ENCODE measurements at places on chromosomes 3 and 15.

DNA sequence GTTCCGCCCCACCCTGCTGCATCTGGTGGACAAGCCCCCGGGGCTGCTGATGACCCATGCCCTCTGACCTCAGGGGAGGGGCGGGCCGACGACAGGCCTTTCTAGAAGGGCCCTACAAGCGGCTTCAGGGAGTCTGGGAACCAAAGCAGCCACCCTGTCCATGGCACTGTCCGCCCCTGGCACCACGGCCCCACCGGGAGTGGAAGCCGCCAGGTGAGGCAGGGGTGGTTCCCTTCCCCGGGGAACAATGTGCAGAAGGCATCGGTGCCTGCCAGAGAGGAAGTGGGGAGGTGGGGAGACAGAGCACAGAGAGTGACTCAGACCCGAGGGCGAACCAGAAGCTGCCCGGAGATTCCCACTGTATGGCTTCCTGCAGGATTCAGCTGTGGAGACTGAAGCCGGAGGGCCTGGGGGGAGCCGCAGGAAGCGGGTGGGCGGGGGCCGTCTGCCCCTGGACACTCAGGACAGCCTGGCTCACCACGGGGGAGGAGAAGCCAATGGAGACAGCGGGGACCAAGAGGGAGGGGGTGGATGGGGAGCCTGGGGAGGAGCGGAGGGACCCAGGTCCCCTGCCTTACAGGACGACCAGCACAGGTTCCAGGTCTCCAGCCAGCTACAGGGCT lies 134.0 kb downstream of the TPRA1 start:
- no peak for DNase-seq

GRCh38 chr3:101809178-101810021 lies 30.4 kb downstream of the NXPE3 start:
- peak; percentile 79 for DNase-seq

- no peak for DNase-seq
These were observed 8.8 kb downstream of the KLF15 start for GRCh38 chr3:126348308-126348920.

- no peak for DNase-seq
These were observed 27.8 kb downstream of the IFT80 start for GRCh38 chr3:160370987-160371857.

GRCh38 chr15:57509126-57509525 lies 82.6 kb upstream of the MYZAP start:
- DNase-seq: no peak

DNA sequence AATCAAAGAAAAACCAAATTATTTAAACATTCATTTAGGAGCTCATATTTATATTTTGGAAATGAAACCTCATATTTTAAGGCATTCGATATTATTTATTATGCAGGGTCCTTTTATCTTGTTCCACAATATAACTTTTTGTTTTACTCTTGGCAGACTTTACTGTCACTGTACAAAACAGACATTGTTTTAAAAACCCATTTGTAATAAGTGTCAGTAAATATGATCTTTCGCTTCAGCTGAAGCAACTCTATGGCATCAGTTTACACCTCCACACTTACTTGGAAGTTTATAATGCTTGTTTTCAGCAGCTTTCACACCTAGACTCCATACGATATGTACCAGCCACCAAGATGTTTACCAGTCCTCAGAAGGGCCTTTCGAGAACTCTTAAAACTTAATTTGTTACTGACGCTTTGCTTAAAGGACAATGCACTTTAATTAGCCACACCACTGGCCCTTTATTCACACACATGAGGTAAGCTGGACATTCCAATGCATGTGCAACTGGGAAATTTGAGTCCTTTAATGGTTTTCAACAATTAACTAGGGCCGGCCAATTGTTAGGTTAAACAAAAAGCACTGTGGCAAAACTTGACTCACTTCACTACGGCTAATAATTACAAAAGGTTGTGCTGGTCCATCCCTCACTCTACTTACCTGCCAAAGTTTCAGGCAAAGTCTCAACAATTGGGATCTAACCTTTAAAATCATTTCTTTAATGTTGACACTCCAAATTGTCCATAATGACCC lies 16.7 kb downstream of the WWTR1 start:
- no peak for DNase-seq

DNA sequence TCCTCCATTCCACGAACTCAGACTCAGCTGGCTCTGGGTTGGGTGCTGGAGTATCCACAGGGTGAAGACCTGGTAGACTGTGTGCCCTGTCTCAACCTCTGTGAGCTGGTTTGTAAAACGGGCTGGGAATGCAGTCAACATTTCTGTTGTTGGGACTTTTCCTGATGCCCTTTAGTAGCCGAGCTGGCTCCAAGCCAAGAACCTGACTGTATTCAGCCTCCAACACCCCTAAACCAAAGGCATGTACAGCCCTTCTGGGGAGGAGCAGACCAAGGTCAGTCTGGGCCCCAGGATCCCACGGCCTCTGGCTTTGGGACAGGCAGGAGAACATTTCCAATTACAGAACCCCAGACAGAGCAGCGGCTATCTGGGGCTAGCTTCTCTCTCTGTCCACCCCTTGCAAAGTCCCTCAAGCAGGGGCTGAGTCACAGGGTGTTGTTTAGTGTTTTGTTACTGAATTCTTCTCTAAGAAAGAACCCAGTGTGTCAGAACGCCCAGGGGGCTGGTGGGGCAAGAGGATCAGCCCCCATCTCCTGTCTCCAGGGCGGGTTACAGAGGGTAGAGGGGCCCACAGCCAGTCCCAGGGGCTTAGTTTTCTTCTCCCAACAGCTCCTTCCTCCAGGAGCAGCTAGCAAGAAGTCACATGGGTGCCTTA lies 56.8 kb upstream of the SLC6A6 start:
- DNase-seq: no peak

GRCh38 chr15:58873267-58873666 lies 60.2 kb downstream of the SLTM start:
- no peak for DNase-seq

- DNase-seq: peak; percentile 18
These were observed 35.4 kb downstream of the ZMAT3 start for GRCh38 chr3:179036226-179036625.

- DNase-seq: peak; percentile 76
These were observed 253.0 kb upstream of the RASGRP1 start for GRCh38 chr15:38817427-38818156.

- DNase-seq: no peak
These were observed 6.3 kb downstream of the PDZRN3 start for GRCh38 chr3:73618461-73618860.

- no peak for DNase-seq
These were observed 6.8 kb downstream of the VILL start for GRCh38 chr3:37997342-37997741.

- no peak for DNase-seq
These were observed 22.5 kb downstream of the ANXA2 start for GRCh38 chr15:60375306-60375705.

DNA sequence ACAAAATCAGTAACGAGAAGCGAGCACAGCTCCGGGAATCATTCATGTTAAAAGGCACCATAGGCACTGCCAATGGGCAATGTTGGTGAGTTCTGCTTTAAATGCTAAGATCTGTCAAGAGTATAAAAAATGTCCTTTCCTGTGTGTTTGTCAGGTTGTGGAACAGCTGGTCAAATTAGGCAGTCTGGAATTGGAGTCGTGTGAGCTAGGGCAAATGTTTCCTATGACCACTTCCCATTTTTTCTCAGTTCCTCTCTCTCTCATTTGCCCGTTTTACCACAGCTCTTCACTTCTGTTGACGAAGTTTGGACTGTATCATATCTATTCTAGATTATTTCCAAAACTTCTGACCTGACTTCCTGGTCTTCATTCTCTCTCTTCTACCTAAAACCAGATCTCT lies 60.8 kb upstream of the GOLIM4 start:
- DNase-seq: peak; percentile 71

DNA sequence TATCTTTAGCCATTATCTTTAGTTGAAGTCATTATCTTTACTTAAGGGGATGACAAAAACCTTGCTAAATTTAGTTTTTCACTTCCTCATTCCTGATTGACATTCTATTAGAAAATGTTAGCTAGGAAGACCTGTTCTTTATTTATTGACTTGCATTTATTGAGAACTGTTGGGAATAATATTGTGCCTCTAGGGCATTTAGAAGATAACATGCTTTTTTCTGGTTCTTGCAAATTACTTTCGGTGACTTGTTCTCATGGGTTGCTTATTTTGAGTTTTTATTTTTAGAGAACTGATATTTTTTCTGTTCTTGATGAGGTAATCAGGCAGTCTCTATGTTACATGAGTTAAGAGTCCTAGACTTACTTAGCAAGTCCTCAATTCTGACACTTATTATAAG lies 48.3 kb upstream of the CTDSPL start:
- DNase-seq: no peak

DNA sequence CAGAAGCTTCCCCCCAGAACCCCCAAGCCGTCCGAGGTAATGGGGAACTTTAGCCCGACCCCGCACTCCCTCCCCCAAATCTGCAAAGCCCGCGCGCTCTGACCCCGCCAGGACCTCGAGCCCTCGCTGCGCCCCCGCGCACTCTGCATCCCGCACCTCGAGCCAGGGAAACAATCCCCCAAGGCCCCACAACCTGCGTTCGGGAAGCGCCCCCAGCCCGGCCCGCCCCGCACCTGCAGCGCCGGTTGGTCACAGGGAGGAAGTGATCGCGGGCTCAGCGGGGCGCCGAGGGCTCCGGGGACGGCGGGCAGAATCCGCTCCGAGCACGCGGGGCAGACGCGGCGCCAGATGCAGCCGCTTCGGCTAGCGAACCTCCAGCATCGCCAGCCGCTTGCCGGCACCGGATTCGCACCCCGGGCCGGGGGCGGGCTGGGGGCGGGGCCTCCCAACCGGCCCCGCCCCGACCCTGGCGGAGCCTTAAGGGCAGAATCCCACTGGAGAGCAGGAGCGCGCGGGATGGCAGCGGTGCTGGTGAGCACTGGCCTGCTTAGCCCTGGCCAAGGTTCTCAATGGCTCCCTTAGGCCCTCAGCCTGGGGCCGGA lies at the start of gene CAMKV:
Gene CAMKV, minus strand, starts transcription at position 382 of the 602 bp plus-strand sequence. CDS start 7,518 bp downstream, outside the sequence.
- DNase-seq: no peak

DNA sequence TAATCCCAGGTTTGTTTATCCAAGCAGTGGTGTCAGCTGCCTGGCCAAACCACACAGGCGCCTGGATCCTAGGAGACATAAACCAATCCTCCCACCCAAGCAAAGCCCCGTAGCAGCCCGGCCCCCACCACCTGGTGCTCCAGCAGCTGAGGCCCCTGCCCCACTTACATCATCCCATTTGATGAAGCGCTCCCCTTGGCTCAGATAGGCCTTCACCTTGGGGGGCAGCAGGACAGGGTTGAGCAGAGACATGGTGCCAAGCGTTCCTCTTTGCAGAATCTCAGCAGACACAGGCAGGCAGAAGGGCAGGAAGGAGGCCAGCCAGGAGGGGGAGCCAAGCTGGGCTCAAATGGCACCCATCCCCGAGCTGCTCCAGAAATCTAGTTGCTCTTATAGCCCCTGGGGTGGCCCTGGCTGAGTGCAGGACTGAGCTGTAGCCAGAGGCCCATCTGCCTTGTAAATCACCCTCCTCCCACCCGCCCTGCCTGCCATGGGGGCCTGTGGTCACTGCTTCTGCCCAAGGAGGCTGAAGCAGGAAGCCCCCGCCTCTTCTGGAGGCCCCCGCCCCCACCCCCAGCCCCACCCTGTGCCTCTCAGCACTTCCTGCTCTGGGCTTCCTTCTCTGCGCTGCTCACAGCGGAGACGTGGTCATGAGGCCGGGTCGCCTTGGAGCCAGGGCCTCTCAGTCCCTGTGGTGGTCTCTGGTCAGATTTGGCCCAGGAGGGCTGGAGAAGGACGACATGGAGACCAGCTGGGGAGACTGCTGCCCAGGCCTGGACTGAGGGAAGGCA lies at the start of gene PLCB2:
Gene PLCB2, minus strand, starts transcription at position 515 of the 791 bp plus-strand sequence. Its CDS starts 263 bp downstream, at position 252.
- peak; percentile 89 for DNase-seq

All from OCI-M1 (cell line).